Activated CD4-positive, alpha-beta T cell treated with anti-CD3 and anti-CD28 coated beads for 36 hours (primary cell): ENCODE measurements at places on chromosomes 5 and 9.

GRCh38 chr9:127428348-127428747 is 4.2 kb downstream of the ZNF79 start:
- H3K27ac ChIP-seq: no peak overlapping the region
- H3K4me1 ChIP-seq: peaks cover 46% of the 10 kb centered on the region
- DNase-seq: no peak
- H3K27me3 ChIP-seq: no peaks in the 10 kb centered on the region
- H3K36me3 ChIP-seq: peaks cover 47% of the 10 kb centered on the region
- H3K4me3 ChIP-seq: no peak overlapping the region

DNA sequence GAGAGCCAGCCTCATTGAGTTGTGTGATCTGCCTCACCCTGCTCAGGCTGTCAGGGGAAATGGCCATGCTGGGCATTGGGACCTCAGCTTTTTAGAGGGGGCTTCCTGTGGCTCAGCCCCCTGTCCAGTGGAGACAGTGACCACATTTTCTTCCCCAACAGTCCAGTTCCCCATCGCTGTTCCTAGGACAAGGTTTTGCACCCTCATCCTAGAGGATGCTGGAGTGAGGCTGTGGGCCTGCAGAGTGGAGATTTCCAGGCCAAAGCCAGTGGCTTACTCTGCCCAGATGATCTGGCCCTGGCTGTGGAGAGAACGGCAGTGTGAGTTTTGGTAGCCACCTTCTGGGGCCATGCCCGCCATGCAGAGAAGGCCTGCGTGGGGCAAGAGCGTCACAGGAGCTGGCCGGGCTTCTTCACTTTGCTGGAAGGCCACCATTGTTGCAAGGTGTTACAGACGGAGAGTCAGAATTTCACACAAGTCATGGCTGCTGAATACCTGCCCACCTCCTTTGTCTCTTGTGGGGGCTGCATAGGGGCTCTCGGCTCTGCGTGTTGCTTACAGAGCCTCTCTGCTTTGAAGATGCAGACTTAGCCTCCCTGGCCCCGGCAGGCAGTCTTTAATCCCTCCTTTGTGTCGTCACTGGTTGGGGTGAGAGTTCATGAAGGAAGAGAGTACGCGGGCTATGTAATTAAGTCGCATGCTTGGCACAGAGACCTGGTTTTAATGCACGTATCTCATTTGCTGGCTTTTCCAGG is 35.2 kb upstream of the PITX1 start:
- no peaks in the 10 kb centered on the region for H3K4me1 ChIP-seq
- no peak for DNase-seq
- no peak overlapping the region for H3K27ac ChIP-seq
- no peak overlapping the region for H3K4me3 ChIP-seq
- H3K36me3 ChIP-seq: no peaks in the 10 kb centered on the region

GRCh38 chr9:108951578-108951977 is 17.4 kb downstream of the ABITRAM start:
- no peaks in the 10 kb centered on the region for H3K27me3 ChIP-seq
- peaks cover 2% of the 10 kb centered on the region for H3K4me1 ChIP-seq
- H3K36me3 ChIP-seq: no peaks in the 10 kb centered on the region
- no peak overlapping the region for H3K4me3 ChIP-seq
- no peak overlapping the region for H3K27ac ChIP-seq

DNA sequence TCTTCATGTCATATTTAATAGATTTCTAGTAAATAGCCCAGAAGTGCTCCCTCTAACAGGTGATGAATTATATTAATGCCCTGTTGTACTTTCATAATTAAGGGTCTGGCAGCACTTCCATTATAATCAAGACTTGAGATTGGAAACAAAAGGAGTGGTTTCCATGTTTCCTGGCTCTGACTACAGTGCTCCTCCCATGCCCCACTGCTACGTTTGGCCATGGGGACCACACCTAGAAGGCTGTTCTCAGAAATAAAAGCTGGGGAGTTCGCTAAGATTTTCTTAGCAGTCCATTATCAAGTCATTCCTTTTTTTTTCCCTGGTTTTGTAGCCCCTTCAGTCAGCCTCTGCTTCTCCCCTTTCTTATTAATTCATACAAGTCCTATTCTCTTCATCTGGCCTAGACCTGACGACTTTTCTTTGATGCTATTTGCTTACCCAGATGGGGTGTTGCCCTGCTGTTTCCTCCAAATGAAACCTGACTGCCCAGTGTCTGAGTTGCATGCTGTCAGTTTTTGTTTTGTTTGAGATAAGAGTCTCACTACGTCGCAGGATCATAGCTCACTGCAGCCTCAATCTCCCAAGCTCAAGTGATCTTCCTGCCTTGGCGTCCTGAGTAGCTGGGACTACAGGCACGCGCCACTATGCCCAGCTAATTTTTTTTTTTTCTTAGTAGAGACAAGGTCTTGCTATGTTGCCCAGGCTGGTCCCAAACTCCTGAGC is 312.1 kb upstream of the EFNA5 start:
- H3K27me3 ChIP-seq: no peaks in the 10 kb centered on the region
- no peak for DNase-seq
- H3K4me1 ChIP-seq: peaks cover 3% of the 10 kb centered on the region

- peaks cover 2% of the 10 kb centered on the region for H3K27me3 ChIP-seq
- no peaks in the 10 kb centered on the region for H3K36me3 ChIP-seq
- no peak overlapping the region for H3K4me3 ChIP-seq
Observed at GRCh38 chr5:136309932-136310598, 55.3 kb downstream of the TRPC7 start.

- no peaks in the 10 kb centered on the region for H3K4me1 ChIP-seq
- H3K36me3 ChIP-seq: no peaks in the 10 kb centered on the region
- DNase-seq: no peak
- no peak overlapping the region for H3K4me3 ChIP-seq
- no peaks in the 10 kb centered on the region for H3K27me3 ChIP-seq
Observed at GRCh38 chr9:121023064-121023463, 27.0 kb downstream of the C5 start.

DNA sequence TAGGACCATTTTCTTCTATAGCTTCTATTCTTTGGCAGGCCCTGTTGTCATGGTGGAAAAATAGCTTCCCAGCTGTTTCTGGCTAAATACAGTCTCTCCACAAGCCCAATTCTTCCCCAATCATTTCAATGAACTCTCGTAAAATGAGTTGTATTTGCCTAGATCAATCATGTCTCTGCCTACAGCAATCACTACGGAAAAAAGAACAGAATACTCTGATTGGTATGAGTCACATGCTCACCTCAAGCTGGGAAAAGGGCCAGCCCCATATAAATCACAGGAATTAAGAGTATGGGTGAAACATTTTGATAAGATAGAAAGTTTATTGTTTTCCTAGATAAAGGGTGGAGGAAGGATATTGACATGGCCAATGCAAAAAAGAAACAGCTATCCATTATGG is 711.4 kb downstream of the EFNA5 start:
- no peaks in the 10 kb centered on the region for H3K4me1 ChIP-seq
- no peaks in the 10 kb centered on the region for H3K36me3 ChIP-seq
- no peaks in the 10 kb centered on the region for H3K27me3 ChIP-seq
- DNase-seq: no peak
- H3K27ac ChIP-seq: no peak overlapping the region
- no peak overlapping the region for H3K4me3 ChIP-seq

DNA sequence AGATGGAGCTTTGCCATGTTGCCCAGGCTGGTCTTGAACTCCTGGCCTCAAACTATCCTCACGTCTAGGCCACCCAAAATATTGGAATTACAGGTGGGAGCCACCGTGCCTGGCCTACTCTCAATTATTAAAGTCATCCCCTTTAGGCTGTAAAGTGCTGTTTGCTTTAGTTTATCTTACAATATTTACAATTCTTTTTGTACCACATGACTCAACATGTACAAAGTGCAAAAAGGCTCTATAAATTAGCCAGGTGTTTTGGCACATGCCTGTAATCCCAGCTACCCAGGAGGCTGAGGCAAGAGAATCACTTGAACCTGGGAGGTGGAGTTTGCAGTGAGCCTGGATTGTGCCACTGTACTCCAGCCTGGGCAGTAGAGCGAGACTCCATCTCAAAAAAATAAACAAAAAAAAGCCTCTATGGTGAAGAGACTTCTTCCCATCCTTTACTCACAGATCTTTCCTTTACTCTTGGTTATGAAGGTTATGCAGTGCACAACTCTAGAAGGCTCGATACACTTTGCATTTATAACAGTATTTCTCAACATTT is 28.5 kb upstream of the MLLT3 start:
- H3K27ac ChIP-seq: no peak overlapping the region
- no peak overlapping the region for H3K4me3 ChIP-seq
- no peaks in the 10 kb centered on the region for H3K36me3 ChIP-seq

GRCh38 chr9:126818482-126818881 is 13.6 kb downstream of the ZBTB43 start:
- no peak overlapping the region for H3K4me3 ChIP-seq
- no peak overlapping the region for H3K27ac ChIP-seq
- DNase-seq: no peak
- no peaks in the 10 kb centered on the region for H3K27me3 ChIP-seq
- peaks cover 29% of the 10 kb centered on the region for H3K4me1 ChIP-seq

DNA sequence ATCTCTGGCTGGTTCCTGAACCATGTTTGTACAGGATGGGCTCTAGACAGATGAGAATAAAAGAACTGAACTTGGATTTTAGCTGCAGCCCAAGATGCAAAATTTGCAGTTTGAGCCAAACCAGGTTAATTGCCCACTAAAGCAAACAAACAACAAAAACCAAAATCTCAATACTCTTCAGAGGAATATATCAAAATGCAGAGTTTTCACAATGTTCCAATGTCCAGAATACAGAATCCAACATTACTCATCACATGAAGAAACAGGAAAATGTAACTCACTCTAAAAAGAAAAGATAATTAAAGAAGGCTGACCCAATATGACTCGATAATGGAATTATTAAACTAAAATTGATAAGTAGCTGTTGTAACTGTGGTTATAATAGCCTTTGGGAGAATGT is 20.4 kb downstream of the FOXI1 start:
- no peaks in the 10 kb centered on the region for H3K36me3 ChIP-seq
- peaks cover 31% of the 10 kb centered on the region for H3K27me3 ChIP-seq
- no peak overlapping the region for H3K27ac ChIP-seq
- no peak for DNase-seq
- no peak overlapping the region for H3K4me3 ChIP-seq

GRCh38 chr5:141657404-141657803 is 6.2 kb upstream of the FCHSD1 start:
- H3K4me1 ChIP-seq: no peaks in the 10 kb centered on the region
- H3K36me3 ChIP-seq: no peaks in the 10 kb centered on the region
- no peak overlapping the region for H3K4me3 ChIP-seq

DNA sequence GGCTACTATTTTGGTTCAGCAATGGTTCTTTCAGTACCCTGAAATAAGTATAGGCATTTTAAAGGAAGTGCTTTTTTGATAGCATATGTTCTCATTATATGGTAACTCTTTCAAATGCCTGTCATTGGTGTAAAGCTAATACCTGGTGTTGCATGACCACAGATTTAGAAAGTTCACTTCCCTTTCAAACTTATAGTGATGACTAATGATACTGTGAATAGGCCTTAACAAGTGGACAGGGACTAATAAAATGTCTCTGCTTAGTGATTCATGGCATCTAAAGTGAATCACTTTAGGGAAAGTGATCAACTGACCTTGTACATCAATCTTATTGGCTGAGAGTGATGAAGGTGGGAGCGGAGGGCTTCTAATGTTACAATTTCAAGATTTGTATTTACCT is 21.6 kb downstream of the MRPL22 start:
- no peaks in the 10 kb centered on the region for H3K27me3 ChIP-seq
- no peak overlapping the region for H3K27ac ChIP-seq
- H3K36me3 ChIP-seq: peaks cover 25% of the 10 kb centered on the region
- H3K4me1 ChIP-seq: no peaks in the 10 kb centered on the region
- DNase-seq: no peak
- H3K4me3 ChIP-seq: no peak overlapping the region

DNA sequence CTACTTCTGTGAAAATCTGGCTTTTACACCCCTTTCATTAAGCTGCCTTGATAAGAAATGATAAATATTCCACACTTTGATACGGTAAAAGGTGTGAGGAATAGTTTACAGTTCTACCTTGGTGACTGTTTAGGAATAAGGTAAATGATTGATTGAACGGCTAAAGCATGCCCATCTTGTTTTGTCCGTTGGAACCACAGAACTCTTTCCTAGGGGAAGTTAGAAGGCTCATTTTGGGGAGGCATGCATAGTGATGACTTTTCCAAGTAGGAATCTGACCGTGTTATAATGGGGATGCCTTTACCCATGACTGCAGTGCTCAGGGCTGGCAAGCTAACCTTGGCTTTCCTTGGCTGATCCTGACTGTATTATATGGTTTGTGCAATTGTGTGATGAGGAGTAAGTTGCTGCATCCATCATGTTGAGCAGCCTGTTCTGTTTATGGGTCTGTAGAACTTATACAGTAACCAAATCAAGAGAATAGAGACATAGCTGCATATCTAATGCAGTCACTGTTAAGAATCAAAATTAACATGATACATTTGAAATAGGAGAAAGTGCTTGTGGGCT is 24.5 kb downstream of the PCSK5 start:
- H3K36me3 ChIP-seq: peaks cover 6% of the 10 kb centered on the region
- H3K4me1 ChIP-seq: peaks cover 40% of the 10 kb centered on the region
- H3K27me3 ChIP-seq: no peaks in the 10 kb centered on the region
- H3K4me3 ChIP-seq: no peak overlapping the region
- no peak overlapping the region for H3K27ac ChIP-seq
- DNase-seq: no peak

DNA sequence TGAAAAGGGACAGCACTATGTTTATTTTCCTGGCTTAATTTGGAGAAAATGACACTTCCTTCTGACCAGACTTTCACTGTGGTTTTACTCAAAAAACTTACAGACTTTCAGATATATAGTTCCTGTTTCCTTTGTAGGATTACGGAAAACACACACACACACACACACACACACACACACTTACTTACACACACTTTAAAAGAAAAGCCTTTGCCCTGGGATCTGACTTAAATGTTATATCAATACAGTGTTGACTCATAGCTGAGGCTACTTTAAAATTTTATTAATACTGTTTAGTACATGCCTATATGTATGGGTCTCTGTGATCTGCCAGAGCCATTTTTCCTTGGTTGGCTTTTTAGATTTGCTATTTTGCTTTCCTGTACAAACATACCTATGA is 758.3 kb downstream of the DNAH5 start:
- no peak overlapping the region for H3K4me3 ChIP-seq
- H3K27ac ChIP-seq: no peak overlapping the region
- no peaks in the 10 kb centered on the region for H3K36me3 ChIP-seq
- no peaks in the 10 kb centered on the region for H3K4me1 ChIP-seq

DNA sequence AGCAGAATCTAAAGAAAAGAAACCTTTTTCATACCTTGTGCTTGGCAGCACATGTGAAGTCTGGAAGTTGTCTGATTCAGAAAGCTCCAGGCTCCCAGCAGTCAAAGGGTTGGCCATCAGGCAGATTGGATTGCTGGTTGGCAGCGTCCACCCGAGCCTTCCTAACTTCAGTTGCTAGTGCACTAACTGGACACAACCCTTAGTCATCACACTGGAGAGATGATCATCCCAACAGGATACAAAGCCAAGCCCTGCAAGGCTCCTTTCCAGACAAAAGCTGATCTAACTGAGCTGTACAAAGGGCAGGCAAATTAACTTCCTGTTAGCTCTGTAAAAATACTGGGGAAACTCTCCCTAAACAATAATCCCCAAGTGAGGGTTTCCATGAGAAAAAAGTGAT is 185.6 kb downstream of the SNX18 start:
- no peak for DNase-seq
- H3K36me3 ChIP-seq: no peaks in the 10 kb centered on the region
- H3K4me3 ChIP-seq: no peak overlapping the region
- H3K27ac ChIP-seq: no peak overlapping the region
